A549 treated with DMSO at 1 μM for 4 hours (cell line): ENCODE measurements at places on chromosomes 16 and 17. TPM values are rescaled to one million over a fixed set of nuclear protein-coding genes. Genes with fewer than 3 reads are reported as not detected.

ERN1 gene
- 3.6 to 4.8 TPM (median 4.0 TPM) in 5 replicates for total RNA-seq

ZNF469 gene
- total RNA-seq: 12.2 to 15.2 TPM (median 14.2 TPM) in 5 replicates

DHRS7C gene
- total RNA-seq: not detected in 5 replicates

SPEM1 gene
- 0.08 TPM in 1 of 5 replicates, not detected in the others for total RNA-seq

PMP22 gene
- total RNA-seq: 285 to 327 TPM (median 322 TPM) in 5 replicates

FADS6 gene
- 0.10 TPM in 1 of 5 replicates, not detected in the others for total RNA-seq

STAC2 gene
- 0.09 to 0.22 TPM (median 0.14 TPM) in 5 replicates for total RNA-seq

TEX14 gene
- total RNA-seq: 0.08 to 0.14 TPM (median 0.10 TPM) in 4 of 5 replicates, not detected in the other

SBK1 gene
- 0.13 to 0.36 TPM (median 0.32 TPM) in 5 replicates for total RNA-seq

MMD gene
- 14.5 to 21.5 TPM (median 18.3 TPM) in 5 replicates for total RNA-seq

ZNF785 gene
- total RNA-seq: not detected in 5 replicates

KRT14 gene
- 0.08 to 0.36 TPM (median 0.15 TPM) in 4 of 5 replicates, not detected in the other for total RNA-seq

ALDH3A1 gene
- 726 to 1,151 TPM (median 866 TPM) in 5 replicates for total RNA-seq

MPDU1 gene
- total RNA-seq: 117 to 176 TPM (median 130 TPM) in 5 replicates

CACNA1G gene
- 3.9 to 5.1 TPM (median 4.4 TPM) in 5 replicates for total RNA-seq
